ENCODE measurements at places on chromosomes 2 and 18. TPM values are rescaled to one million over a fixed set of nuclear protein-coding genes. Genes with fewer than 3 reads are reported as not detected.

- DNase-seq, result no peak
Observed at GRCh38 chr2:239298116-239298804, 102.6 kb downstream of the HDAC4 start.

- DNase-seq, result no peak
Observed at GRCh38 chr2:199405241-199405640, 52.5 kb downstream of the SATB2 start.

DNA sequence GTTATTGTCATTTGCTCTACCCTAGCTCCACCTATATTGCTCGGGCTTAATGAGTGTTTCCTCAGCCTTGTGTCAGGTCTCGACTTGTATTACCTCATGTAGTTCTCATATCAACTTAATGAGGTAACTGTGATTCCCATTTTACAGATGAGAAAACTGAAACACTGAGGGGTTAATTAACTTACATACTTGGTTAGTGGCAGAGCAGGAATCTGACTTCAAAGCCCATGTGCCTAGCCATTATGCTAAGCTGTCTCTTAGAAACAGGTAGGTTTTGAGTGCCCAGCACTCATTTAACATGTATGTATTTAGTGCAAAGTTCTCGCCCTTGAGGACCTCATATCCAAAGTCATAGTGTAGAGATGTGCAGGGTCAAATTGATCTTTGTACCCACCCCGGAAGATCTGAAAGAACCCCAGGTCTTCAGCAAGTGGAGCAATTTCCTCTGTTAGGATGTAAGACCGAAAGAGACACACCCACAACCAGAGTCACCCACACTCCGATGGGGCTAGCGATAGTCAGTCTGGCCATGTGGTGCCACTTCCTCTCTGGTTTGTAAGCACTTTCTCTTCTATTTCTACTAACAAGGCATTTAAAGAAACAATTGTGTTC is 121.0 kb upstream of the SLC39A10 start:
- no peak for DNase-seq

Gene KIF5C
- 4.7 TPM for total RNA-seq

DNA sequence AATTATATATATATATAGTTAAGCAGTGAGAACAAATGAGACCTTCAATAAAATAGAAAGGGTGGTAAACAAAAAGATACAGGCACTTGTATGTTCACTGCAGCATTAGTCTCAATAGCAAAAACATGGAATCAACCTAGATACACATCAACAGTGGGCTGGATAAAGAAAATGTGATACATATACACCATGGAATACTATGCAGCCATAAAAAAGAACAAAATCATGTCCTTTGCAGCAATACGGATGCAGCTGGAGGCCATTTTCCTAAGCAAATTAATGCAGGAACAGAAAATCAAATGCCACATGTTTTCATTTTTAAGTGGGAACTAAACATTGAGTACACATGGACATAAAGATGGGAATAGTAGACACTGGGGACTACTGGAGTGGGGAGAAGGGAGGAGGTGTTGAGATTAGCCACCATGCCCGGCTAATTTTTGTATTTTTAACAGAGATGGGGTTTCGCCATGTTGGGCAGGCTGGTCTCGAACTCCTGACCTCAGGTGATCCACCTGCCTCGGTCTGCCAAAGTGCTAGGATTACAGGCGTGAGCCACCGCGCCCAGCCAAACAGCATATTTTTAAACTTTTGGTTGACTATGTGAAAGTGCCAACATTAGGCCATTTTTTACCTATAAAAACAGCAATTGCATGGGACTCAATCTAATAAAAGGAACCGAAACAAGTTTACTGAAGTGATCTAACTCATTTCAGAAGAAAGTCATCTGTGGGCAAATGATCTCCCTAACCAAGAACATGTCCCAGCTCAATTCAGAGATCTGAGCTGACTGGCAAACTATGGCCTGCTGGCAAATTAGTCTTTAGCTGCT is 23.7 kb downstream of the ICA1L start:
- no peak for DNase-seq

Gene SKOR2
- total RNA-seq, result not detected

DNA sequence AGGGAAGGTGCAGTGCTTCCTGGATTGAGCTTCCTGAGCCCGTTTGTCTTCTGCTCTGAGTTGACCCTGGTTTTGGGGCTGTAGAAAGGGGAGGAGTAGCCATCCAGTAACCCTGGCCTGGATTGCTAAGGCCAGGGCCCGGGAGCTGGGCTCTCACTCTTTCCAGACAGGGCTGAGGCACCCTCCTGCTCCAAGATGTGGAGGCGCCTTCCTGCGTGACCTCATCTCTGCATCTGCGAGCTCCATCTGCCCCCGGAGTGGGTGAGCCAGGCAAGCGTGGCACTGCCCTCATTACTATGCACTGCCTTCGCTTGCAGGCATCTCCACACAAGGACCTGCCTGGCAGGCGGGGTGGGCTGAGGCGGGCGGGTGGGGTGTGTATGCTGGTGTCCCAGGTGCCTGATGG is 58.0 kb downstream of the RAB31 start:
- DNase-seq, result no peak

- no peak for DNase-seq
Observed at GRCh38 chr2:112725545-112726457, 5.0 kb downstream of the NT5DC4 start.

GRCh38 chr2:119487434-119488244 is 36.6 kb downstream of the SCTR start:
- DNase-seq, result peak; percentile 54

GRCh38 chr18:38350141-38350540 is 784.5 kb upstream of the CELF4 start:
- no peak for DNase-seq

Gene FAM237A
- not detected for total RNA-seq

- no peak for DNase-seq
Observed at GRCh38 chr2:217357886-217358620, 498.2 kb upstream of the TNP1 start.

GRCh38 chr18:32081881-32082280 is 9.8 kb upstream of the RNF138 start:
- DNase-seq, result no peak

- no peak for DNase-seq
Observed at GRCh38 chr2:72828840-72829507, 3.1 kb upstream of the EXOC6B start.

DNA sequence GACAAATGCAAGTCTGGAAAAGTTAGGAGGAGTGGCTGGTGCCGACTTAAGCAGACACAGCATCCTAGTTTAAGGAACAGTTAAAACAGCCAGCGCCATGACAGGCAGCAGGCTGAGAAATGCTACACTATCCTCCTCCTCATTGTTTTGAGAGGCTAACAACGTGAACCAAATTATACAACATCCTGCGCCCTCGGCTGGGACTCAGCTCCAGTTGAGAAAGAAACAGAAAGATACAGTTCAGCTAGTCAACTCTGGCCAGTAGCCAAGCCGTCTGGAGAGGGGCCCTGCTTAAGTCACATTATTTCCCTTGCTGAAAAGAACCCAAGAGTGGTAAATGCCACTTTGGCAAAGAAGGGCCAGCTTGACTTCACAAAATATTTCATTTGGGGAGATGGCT is 90.2 kb downstream of the BCL11A start:
- no peak for DNase-seq

- no peak for DNase-seq
Observed at GRCh38 chr2:153143540-153143939, 335.0 kb downstream of the RPRM start.

Gene UGT1A10
- not detected for total RNA-seq

Data from epithelial cell of proximal tubule (primary cell).